Hematopoietic multipotent progenitor cell treated with erythropoietin and hydrocortisone succinate and interleukin-3 and kit ligand, for 6 days (in vitro differentiated cells): ENCODE measurements at places on chromosomes 16 and 17.

- DNase-seq = no peak
These were observed 188.9 kb downstream of the IRF8 start for GRCh38 chr16:86087896-86088230.

- no peak for DNase-seq
These were observed 823 bp upstream of the ZNF469 start for GRCh38 chr16:88381820-88382451.

DNA sequence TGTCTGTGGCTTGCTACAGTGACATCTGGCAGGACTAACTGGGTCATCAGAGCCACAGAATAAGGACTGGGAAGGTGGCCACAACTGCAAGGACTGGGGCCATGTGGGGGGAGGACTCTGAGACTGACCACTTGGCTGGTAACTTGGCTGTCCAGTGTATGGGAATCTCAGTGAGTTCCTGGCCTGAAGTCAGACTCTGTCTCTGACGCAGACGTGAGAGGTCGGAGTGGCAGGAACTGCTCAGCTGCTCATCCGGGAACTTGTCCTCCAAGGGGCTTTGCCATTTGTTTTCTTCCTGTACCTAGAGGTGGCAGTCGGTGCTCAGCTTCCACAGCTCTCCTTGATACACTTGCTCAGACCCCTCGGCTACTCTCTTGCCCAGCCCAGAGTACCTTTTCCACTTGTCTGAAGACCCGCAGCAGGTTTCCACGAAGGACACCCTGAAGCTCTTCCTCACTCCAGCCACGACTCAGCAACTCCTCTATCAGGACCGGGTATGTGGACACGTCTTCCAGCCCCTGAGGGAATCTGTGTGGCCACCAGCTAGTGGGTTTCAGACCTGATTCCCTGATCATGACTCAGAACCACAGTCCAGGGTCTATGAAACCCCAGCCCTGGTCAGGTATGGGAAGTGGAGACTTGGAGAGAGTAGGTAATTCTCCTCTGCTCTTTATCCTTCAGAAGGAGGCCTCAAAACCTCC is 7.3 kb upstream of the DPEP3 start:
- DNase-seq = no peak

- no peak for DNase-seq
These were observed 241.2 kb downstream of the HAPSTR1 start for GRCh38 chr16:9332574-9333148.

DNA sequence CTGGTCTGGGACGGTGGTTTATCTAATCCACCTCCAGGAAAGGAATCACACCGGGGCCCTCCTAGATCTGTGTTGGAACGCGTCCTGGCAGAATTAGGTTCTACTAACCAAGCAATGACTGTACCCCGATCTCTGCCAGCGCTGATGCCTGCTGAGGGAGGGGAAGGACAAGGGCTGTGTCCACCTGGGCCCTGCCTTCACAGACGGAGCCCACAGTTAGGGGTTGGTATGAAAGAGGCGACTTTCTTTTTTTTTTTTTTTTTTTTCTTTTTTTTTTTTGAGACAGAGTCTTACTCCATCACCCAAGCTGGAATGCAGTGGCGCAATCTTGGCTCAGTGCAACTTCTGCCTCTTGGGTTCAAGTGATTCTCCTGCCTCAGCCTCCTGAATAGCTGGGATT is 9.9 kb upstream of the KRT19 start:
- no peak for DNase-seq

DNA sequence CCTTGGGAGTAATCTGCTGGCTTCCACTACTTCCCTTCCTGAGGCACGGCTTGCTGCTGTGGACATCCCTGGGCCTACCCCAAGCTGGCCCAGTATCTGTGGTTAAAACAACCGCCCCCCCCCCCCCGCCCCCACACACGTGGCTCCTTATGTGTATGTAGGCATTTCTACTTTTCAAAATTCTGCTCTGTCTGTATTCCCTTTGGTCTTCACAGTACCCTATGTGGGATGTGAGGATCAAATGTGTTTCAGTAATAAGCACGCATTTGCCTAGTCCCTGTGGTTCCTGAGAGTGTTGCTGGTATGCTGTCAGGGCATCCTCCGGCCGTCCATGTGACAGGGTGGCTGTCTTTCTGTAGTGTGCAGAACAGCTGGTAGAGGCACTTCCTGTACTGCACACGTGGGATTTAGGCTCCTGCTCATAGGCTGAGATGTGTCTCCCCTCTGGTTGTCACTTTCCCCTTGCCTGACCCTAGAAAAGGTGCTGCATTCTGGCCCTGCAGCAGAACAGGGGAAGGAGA is 2.2 kb downstream of the NT5M start:
- DNase-seq = peak; percentile 96

DNA sequence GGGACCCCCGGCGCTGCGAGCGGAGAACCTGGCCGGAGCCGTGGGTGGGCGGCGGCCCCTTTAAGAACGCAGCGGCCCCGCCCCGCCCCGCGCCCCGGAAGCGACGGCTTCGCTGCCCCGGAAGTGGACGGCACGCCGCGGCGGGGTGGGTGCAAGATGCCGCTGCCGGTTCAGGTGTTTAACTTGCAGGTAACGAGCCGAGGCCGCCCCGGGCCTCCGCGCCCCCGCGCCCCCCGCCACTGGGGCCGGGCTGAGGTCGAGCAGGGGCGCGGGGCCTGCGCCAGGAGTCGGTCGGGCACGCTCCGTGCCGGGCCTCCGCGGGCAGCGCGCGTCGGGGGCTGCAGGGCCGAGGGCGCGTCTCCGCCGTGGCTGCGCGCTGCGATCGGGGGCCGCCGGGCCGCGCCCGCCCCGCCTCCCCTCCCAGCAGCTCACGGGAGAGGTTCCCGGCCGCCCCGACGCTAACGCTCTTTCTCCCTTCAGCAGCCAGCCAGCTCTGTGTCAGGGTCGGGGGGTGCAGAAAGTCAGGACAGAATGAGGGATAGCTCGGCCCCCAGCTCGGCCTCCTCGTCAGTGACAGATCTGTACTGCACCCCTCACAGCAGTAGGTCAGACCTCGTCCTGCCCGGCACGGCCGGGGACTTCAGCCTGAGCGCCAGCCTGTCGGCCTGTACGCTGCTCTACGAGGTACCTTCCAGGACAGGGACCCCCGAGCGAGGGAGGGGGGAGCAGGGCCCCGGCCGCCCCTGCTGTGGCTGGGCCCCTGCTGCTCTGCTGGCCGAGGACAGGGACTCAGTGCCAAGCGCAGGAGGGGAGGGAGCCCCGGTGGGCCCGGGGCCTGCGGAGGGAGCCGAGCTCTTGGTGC is at the start of the genes GPS1 and RFNG:
Gene GPS1, plus strand, starts transcription at position 123 of the 862 bp plus-strand sequence. Its CDS starts 34 bp downstream, at position 157.
Gene RFNG, minus strand, starts transcription at position 36 of the 862 bp plus-strand sequence. CDS start 45 bp downstream, outside the sequence.
- peak; percentile 88 for DNase-seq

DNA sequence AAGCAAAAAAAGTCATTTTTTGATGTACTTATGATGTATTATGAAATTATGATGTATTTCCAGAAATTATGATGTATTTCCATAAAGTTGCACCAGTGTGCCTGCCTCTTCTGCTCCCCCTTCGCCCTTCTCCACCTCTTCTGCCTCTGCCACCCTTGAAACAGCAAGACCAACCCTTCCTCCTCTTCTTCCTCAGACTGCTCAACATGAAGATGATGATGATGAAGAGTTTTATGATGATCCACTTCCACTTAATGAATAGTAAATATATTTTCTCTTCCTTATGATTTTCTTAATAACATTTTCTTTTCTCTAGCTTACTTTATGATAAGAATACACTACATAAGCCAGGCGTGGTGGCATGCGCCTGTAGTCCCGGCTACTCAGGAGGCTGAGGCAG is 7.4 kb upstream of the ZNF785 start:
- DNase-seq = no peak

DNA sequence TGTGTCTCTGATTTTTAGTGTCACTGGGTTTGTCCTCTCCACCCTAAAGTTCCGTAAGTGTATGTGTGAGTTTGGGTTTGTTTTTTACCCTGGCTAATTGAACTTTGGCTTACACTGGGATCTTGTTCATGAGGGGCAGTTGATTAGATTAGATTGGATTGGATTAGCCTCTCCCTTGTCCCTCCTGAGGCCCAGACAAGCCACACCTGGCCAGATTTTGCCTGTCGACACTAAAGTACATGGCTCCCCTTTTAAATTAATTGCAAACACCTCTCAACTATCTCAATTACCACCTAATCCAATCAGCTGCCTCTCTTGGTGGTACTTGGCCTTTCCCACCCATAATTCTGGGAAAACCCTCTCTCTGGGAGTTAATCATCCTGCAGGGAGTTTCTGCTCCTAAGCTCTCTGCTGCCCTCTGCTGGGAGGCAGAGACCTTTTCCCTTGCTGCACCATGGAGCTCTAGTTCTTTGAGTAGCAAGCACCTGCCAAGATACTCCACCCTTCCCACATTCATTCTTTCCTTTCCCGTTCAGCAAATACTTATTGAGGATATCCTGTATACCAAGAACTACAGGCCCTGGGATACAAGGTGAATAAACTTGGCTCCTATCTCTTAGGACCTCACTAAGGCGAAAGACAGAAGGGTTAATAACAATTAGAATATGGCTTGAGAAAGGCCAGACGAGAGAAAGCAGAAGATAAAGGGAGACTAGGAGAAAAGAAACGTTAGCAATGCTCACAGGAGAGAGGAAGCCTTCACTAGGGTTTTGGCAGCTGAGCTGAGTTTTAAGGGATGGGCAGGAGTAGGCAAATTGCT is 60.0 kb upstream of the MPHOSPH6 start:
- DNase-seq = peak; percentile 77

DNA sequence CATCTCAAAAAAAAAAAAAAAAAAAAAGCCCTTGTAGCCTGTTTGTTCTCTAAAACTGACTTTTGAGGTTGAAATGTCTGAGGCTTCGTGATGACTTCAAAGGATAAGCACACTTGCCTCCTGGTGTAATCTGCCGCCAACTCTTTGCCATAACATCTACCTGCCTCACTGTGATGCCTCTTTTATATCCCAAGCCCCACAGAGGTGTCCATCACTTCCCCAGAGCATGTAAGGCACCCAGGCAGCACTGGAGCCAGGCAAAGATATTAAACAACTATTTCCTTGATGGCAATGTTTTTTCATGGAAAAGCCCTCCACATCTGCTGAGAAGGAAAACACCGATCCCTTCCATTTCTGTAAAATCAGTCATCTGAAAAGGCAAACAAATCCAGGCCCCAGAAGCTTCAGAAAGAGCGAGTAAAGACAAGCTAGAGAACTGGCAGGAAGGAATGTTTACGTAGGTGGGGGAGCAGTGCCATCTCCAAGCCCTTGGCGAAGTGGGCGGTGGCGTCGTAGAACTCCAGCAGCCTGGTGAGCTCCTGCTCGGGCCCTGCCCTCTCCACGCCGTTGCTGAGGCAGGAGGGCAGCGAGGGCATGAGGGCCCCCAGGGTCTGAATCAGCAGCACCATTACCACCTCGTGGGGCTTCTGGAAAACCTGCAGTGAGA is 28.6 kb downstream of the COG7 start:
- no peak for DNase-seq

DNA sequence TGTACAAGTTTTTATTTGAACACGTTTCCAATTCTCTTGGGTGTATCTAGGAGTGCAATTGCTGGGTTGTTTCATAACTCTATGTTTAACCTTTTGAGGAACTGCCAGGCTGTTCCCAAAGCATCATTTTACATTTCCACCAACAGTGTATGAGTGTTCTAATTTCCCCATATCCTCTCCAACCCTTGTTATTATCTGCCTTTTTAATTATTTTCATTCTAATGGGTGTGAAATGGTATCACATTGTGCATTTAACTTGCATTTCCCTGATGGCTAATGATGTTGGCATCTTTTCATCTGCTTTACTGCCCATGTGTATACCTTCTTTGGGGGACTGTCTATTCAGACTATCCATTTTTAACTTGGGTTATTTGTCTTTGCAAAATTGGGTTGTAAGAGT is 104.2 kb downstream of the USP31 start:
- DNase-seq = no peak

GRCh38 chr17:38883592-38884526 is 14.0 kb downstream of the LASP1 start:
- DNase-seq = no peak

GRCh38 chr16:75097941-75098901 is 18.4 kb downstream of the LDHD start:
- DNase-seq = no peak

- DNase-seq = no peak
These were observed 40.4 kb downstream of the TMEM132E start for GRCh38 chr17:34619687-34620217.

DNA sequence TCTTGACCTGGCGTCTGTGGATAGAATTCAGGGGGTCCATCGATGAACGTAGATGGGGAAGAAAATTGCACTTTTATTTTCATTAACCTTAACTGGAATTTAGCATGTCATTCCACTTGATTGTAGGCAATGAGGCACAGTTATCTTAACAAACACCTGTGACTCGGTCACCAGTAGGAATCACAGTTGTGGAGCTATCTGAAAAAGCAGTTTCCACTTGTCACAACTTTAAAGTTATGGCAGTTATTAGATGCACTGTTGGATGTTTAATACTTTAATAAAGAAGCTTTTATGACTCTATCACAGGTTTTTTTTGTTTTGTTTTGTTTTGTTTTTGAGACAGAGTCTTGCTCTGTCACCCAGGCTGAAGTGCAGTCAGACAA is 83.7 kb upstream of the LGALS9 start:
- DNase-seq = peak; percentile 89

- no peak for DNase-seq
These were observed 159.1 kb upstream of the CDH11 start for GRCh38 chr16:65280845-65281512.

DNA sequence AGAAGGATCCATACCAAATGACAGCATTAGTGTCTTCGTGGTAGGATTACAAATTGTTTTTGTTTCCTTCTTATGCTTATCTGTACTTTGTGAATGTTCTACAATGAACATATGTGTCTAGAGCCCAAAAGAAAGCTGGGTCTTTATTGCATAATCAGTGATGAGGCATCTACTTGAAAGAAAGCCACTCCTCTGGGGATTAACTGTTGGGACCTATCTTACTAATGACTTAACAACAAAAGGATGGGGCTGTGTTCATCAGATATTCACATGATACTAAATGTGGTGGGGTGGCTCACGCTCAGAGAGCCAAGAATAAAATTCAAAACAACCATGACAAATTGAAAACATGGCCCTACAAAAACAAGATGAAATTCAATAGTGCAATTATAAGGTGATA is 160.2 kb downstream of the RGS9 start:
- no peak for DNase-seq

DNA sequence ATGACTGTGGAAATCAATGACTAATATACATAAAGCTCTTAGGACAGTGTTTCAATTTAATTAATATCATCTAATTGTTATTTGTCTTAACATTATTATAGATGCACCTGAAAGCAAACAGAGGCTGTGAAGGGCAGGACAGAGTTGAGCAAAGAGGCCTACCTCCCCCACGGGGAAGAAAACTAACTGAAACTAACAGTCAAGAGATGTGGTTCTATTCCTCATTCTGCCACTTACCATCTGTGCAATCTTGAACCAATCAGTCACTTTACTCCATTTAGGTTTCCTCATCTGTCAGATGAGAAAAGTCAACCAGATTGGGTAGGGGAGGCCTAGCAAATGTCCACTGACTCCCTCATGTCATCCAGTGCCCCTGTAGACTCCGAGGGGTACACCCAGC is 59.1 kb downstream of the C17orf67 start:
- no peak for DNase-seq

DNA sequence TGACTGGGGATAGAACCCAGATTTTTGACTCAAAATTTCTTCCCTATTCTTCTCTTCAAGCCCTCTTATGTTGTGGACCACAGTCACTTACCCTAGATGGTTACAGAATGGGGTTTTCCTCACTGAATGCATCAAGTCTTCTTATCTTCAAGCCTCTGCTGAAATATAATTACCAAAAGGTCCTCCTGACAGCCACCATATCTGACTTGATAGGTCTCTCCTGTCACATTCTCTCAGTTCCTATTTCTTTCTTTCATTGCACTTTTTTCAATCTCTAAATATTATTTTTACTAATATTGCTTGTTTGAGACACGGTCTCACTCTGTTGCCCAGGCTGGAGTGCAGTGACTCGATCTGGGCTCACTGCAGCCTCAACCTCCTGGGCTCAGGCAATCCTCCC is 1.1 kb upstream of the COPZ2 start:
- no peak for DNase-seq
